ENCODE measurements at places on chromosomes 1 and 21.

DNA sequence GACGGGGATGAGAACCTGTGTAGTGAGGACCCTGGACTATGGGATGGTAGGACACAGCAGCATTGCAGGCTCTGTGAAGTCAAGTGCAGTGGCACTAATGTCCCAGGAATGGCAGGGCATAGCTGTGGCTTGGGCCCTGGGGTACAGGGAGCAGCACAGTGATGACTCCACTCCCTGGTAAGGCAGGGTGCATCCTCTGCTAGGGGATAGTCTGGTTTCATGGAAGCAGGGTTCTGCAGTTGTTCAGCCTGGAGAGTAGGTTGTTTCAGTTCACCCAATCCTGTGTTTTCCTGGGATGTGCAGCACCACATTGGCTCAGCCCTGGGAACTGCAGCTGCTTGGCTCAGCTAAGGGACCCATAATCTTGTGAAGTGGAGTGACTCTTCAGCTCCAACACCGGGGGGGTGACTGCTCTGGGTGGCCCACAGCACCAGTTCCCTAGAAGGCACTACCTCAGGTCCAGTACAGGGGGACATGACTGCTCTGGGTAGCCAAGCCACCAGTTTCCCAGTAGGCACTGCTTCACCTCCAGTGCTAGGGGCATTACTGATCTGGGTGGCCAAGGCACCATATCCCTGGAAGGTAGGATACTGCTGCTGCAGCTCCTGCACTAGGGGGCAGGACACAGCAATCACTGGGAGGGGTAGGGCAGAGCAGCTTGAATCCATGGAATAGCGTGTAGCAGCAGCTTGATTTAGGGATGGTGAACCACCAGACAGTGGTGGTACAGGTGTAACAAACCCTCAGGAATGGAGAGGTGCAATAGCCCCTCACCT lies 15.3 kb upstream of the C1orf185 start:
- DNase-seq: no peak

GRCh38 chr1:215005078-215005477 lies 77.5 kb upstream of the KCNK2 start:
- DNase-seq: no peak

GRCh38 chr1:150362721-150363425 lies 1.1 kb upstream of the RPRD2 start:
- DNase-seq: no peak

DNA sequence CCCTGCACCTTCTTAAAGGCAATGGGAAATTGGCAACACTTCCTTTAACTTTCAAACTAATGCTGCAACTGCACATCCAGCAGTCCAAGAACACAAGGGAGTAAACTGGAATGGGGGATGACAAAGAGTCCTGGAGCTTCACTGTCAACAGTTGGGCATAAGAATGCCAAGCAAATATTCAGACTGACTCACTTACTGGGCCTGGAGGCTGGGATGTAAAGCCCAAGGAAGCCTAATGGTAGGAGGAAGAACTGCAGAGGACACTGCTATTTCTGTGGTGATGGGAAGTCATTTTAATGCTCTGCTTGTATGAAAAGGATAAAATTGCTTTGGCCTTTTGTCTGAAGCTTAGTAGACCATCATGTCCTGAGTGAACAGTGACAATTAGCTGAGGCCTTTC lies 15.7 kb upstream of the DMRTA2 start:
- no peak for DNase-seq

DNA sequence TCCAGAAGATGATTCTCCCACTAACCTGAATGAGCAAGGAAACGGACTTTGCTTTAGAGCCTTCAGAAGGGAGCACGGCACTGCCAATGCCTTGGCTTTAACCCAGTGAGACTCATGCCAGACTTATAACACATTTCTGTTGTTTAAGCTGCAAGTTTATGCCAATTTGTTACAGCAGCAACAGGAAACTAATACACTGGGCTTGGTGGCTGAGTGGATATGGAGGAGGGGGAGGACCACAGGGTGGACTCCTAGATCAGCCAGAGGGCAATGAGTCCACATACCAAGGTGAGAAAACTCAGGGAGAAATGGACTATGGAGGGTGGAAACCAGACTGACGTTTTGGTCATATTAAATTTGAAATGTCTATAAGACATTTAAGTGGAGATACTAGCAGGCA lies 156.2 kb upstream of the KCNJ6 start:
- no peak for DNase-seq

DNA sequence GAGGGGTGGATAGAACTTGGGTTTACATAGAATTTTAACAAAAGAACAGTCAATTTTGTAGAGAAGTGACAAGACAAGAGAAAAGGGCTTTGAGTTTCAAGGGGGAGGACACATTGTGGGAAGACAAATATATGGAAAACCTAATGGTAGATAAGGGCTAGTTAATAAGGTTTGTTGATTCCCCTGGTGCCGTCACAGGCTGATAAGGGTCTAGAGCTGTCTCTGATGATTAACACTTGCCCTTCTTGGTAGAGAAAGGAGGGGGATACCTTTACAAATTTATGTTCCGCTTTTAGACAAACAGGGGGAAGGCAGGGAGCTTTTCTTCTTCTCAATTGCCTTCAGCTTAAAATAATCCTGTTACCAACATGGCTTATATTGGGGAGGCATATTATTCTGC lies 124.3 kb downstream of the ETS2 start:
- DNase-seq: no peak

- no peak for DNase-seq
Observed at GRCh38 chr1:159187033-159187432, 15.6 kb downstream of the CADM3 start.

- no peak for DNase-seq
Observed at GRCh38 chr1:220685879-220686278, 4.3 kb upstream of the C1orf115 start.

DNA sequence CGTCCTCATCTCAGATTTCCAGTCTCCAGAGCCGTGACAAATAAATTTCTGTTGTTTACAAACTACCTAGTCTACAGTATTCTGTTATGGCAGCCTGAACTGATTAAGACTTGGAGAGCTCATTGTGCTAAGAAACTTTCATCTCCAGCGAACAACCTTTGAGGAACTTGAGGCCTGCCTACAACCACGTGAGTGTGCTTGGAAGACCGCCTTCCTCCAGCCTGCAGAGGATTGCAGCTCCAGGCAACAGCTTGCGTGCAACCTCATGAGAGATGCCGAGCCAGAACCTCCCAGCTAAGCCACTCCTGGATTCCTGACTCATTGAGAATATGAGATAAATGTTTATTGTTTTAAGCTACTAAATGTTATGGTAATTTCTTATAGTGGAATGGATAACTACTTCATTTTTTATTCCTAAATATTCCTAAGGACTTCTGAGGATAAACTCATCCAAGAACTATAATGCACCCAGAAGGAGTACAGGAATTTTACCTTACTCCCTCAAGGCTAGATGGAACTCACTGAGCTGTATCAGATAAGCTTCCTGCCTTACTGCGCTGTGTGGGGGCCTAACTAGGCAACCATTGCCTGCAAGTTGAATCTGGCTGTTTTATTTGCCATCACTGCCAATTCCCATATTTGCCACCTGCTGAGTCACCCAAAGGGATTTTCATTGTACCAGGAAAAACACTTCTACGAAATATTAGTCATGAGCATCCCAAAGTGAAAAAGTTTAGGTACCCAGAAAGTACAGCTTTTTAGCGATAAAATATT lies 17.6 kb downstream of the FAM177B start:
- peak; percentile 11 for DNase-seq

- peak; percentile 21 for DNase-seq
Observed at GRCh38 chr21:35438643-35439404, 389.7 kb upstream of the RUNX1 start.

DNA sequence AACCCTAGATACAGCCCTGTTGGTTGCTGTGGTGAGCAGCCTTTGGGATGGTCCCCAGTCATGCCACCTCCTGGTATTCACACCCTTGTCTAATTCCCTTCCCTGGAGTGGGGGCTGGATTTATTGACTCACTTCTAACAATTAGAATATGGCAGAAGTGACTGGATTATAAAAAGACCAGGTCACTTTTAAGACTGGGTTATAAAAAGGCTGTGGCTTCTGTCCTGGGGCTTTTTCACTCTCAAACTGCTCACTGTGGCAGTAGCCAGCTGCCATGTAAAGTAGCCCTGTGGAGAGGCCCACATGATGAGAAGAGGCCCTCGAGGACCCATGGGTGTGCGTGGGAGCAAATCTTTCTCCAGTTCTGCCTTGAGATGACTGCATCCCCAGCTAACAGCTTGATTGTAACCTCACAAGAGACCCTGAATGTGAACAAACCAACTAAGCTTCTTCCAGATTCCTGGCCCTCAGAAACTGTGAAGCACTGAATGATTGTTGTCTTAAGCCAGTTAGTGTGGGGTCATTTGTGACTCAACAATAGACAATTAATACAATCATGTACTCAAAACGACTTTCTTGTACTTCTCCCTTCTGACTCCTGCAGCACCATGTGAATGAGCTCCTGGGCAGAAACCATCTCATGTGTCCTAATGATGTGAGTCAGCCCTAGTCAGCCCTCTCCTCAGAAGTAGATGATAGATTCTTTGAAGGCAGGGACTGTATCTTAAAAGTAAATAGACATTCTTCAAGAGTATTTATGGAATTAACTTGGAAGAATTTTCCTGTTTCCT lies 234.9 kb downstream of the TNR start:
- no peak for DNase-seq

GRCh38 chr1:168431882-168432281 lies 111.9 kb downstream of the XCL2 start:
- no peak for DNase-seq

DNA sequence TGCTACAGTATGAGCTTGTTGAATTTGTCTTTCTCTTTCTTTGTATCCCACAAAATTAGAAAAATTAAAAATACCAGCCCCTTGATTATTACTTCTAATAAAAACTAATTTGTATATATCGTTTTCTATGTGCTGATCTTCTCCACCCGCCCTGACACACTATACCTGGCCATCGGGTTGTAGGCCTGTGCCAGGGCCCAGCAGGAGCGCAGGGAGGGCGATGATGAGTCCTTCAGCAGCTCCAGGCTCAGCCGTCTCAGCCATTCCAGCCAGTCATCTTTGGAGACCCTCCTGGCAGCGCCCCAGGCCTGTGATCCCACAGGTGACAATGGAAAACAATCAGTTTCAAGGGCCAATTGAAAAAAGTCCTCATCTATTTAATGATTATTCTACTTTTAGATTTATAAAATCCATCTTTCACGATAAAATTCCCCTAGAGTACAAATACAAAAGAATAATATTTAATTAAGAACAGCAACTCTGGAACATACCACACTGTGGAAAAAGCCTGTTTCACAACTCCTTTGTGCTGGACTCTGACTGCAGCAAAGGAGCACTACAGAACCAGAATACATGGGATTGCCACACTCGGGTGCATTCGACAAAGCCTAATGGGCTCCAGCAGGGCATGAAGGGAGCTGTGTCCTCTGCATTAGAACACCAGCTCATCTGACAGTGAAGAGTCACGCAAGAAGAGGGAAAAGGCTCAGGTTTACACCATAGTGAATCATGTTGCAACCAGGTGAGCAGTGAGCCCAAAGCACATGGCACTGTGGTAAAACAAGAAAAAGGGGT lies 15.4 kb downstream of the ANGPTL7 start:
- DNase-seq: no peak

DNA sequence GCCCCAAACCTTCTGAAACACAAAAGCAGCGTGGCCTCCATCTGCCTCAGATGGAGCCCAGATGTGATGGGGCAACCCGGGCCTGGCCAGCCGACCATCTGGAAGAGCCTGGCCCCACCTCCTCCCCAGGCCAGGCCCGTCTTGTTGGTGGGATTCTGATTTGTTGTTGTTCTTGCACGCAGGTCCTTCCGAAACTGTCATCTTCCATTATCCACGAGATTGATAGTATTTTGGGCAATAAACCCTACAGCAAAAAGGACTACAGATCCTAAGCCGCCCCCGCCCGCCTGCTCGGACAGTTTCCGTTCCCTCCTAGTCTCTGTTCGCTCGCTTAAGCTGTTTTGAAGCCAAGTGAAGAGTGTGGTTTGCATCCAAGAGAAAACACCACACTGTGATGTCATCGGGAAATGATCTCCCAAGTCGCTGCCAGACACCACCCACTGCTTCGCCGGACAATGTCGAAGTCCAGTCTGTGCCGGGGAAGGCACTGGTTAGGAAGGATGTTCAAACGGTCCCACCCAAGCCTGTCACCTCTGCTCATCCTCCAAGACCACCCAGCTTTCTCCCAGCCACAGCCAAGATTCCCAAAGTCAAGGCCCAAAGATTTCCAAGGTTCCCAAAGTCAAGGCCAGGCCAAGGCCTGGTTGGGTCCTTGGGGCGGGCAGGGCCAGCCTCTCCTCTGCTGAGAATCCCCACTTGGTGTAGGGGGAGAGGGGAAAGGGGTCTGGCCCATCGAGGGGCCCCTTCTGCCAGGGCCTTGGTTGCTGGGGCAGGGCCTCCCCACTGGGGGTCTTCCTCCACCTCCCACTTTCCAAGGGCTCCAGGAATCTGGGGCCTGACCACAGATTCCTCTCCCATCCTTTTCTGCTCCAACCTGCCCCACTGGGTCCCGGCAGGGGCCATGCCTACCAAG lies 52.9 kb downstream of the KCNAB2 start:
- no peak for DNase-seq

GRCh38 chr1:238115852-238116251 lies 225.1 kb upstream of the ZP4 start:
- no peak for DNase-seq

DNA sequence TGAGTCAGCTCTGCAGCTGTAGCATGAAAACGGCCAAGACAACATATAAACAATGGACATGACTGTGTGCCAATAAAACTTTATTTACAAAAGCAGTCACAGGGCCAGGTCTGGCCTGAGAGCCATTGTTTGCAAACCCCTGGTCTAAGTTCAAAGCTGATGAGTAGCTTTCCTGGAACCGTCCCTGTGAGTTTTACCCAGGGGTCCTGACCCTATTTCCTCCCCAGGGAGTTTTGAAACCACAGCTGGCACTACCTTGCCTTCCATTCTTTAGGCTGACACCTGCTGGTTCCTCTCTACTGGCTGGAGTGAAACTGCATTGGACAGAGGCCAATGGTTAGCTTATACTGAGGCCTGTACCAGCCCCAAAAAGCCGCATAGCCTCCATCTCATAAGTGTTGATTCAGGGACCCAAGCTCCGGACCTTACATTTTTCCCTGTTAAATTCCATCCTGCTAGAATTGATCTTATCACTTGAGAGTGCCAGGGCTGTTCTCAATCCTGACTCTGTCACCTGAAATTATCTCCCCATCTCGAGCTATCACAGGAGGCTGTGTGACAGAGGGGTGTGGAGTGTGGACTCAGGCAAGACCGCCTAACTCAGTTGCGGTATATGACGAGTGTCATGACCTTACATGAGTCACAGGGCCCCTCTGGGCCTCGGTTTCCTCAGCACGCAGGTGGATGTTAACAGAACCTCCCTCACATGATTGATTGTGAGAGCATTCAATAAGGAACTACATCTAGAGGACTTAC lies 343.6 kb downstream of the NPHP4 start:
- no peak for DNase-seq

GRCh38 chr1:207966521-207966920 lies 55.6 kb upstream of the CD34 start:
- DNase-seq: no peak

DNA sequence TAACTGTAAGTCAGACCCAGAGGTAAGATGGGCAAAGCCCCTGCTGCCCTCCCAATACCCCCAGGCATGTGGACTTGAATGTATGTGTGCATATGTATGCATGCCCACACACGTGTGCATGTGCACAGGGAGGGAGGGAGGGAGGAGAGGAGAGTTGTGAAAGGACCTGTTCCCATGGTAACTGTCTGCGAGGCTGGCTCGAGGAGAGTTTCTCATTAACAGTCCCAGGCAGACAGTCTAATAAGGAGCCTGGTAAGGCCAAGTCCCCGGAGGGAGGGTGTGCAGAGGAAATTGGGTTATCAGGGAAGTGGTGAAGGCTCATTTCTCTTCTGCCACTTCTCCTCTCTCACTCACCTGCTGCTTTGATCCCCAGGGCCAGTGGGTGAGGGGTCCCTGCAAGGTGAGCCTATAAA lies 74.9 kb downstream of the NFASC start:
- no peak for DNase-seq

Data from CD4-positive, alpha-beta T cell (primary cell).